T-helper 1 cell (primary cell): ENCODE measurements at places on chromosomes 1 and 21.
A peak's percentile ranks its signal among the peaks of the same experiment; 100 is the strongest.

DNA sequence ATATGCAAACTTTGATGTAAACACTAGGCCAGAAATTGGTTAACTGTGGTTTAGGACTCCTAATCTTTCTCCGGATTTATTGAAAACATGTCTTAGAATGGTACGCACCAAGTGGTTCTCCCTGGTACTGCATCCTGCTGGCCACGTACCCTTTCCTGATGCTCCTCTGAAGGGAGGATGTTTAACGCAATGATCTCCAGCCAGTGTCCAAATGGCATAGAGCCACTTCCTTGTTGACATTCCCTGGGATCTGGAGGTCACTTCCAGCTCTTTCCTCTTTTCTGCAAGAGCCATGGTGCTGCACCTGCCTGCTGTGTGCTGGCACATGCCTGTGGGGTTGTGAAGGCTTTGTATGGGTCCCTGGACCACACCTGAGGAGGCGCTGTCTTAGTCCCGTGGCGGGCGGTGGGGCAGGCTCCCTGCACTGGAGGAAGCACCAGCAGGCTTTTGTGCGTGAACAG lies 53.9 kb downstream of the GALNT2 start:
- no peak for DNase-seq

- DNase-seq = peak; percentile 4
Measured at GRCh38 chr21:46000731-46001641, 19.4 kb downstream of the COL6A1 start.

GRCh38 chr1:45803299-45803780 lies at the start of gene MAST2:
Gene MAST2 (plus strand): TSS chr1:45803612. CDS start chr1:45803896, 284 bp downstream.
- peak; percentile 65 for DNase-seq

DNA sequence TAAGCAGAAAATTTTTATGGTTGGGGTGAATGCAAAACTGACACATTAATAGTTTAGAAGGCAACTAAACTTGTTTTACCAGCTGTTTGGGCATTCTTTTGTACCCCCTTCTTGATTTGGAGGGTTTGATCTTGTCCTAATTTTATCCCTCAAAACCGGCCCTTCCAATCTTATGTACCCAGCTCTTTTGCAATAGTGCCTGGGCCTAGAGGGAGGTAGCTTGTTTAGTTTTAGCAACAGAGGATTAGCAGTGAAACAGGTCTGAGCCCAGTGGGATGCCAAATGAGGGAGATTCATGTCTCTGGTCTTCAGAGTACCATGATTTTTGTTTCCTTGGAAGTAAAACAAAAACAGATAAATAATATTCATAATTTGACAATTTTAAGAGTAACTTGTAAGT lies 45.1 kb downstream of the CRP start:
- no peak for DNase-seq

GRCh38 chr1:200363264-200363933 lies 46.4 kb downstream of the ZNF281 start:
- DNase-seq = no peak

- no peak for DNase-seq
Measured at GRCh38 chr1:38476111-38476849, 383.3 kb downstream of the RRAGC start.
